ENCODE measurements at places on chromosomes 13 and 19. TPM values are rescaled to one million over a fixed set of nuclear protein-coding genes. Genes with fewer than 3 reads are reported as not detected.

GRCh38 chr19:12596927-12597548 is 13.6 kb downstream of the ZNF490 start:
- H3K36me3 ChIP-seq = peaks cover 29% of the 10 kb centered on the region
- no peak for DNase-seq
- H3K27ac ChIP-seq = no peak overlapping the region
- H3K27me3 ChIP-seq = no peaks in the 10 kb centered on the region

DNA sequence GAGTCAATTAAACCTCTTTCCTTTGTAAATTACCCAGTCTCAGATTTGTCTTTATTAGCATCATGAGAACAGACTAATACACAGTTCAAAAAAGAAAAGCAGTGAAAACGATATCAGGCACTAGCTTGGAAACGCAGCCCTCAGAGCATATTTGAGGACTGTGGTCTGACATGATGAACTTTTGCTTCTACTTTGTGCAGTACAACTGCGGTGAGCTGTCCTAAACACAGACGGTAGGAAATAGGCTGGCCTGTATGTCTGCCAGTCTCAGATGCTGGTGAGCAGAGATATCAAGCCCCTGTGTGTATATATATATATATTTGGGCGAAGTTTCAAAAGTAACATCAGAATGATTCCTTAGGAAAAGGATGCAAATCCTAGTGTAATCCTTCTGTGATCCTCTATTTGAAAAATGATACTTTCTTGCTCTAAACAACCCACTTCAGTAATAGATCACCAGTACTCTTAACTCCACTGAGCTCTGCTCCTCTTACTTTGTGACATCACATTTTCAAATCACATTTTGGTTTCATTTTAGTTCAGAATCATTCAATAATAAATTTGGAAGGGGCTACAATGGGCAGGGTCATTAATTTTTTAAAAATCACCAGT is 74.4 kb downstream of the TNFRSF19 start:
- H3K4me3 ChIP-seq = no peak overlapping the region
- H3K27me3 ChIP-seq = peaks cover 15% of the 10 kb centered on the region
- H3K36me3 ChIP-seq = no peaks in the 10 kb centered on the region

DNA sequence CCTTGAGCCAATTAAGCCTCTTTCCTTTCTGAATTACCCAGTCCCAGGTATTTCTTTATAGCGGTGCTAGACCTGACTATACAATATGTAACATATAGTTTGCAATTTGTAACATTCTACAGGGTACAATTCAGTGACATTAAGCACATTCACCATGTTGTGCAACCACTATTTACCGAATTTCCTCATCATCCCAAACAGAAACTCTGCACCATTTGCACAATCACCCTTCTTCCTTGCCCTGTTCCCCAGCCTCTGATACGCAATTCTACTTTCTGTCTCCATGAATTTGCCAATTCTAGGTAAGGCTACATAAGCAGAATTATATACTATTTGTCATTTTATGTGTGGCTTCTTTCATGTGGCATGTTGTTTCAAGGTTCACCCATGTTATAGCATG is 13.7 kb upstream of the SIGLEC10 start:
- no peak overlapping the region for H3K27ac ChIP-seq
- H3K36me3 ChIP-seq = no peaks in the 10 kb centered on the region
- DNase-seq = no peak
- H3K4me3 ChIP-seq = no peak overlapping the region
- peaks cover 10% of the 10 kb centered on the region for H3K27me3 ChIP-seq

DNA sequence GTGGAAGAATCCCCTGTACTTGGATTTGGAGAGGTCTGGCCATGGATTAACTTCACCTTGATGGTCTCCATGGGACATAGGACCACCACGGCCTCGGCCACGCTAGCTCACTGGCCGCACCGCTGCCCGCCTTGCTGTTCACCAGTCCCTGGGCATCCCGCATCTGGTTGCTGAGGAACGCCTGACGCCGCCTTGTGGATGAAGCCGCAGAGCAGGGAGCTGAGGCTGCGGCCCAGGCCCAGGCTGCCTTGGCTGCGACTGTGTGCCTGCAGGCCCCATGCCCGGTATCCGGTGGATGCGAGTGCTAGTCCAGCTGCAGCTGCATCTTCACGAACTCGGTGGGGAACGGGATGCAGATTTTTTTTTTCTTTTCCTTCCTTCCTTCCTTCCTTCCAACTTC is 1407.1 kb downstream of the UQCRFS1 start:
- H3K27ac ChIP-seq = no peak overlapping the region
- DNase-seq = no peak
- peaks cover 45% of the 10 kb centered on the region for H3K36me3 ChIP-seq
- H3K27me3 ChIP-seq = no peaks in the 10 kb centered on the region
- H3K4me3 ChIP-seq = no peak overlapping the region

DNA sequence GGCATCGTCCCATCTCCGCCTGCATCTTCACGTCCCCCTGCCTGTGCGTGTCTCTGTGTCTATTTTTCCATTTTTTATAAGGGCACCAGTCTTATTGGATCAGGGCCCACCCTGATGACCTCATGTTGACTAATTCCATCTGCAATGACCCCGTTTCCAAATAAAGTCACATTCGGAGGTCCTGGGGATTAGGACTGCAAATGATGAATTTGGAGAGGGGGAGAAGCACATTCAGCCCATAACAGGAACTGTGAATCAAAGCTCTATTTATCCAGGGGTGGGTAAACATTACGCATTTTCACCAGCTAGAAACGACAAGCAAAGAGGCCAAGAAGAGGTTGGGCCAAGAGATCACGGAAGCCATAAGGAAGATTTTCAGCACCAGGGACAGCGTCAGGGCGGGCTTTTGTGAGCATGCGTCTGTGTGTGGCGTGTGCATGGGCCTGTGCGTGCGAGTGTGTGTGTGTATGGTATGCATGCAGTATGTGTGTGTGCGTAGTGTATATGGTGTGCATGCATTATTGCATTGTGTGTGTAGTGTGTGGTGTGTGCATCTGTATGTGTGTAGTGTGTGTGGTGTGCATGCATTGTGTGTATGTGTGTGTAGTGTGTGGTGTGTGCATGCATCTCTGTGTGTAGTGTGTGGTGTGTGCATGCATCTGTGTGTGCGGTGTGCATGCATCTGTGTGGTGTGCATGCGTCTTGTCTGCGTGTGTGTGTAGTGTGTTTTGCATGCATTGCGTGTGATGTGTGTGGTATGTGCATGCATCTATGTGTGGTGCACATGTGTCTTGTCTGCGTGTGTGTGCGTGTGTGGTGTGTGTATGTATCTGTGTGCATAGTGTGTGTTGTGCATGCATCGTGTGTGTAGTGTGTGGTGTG is 19.6 kb downstream of the CELF5 start:
- H3K36me3 ChIP-seq = no peaks in the 10 kb centered on the region
- H3K4me3 ChIP-seq = no peak overlapping the region
- DNase-seq = peak; percentile 77
- H3K27ac ChIP-seq = no peak overlapping the region

GRCh38 chr13:48400850-48401291 is 12.0 kb downstream of the LPAR6 start:
- H3K4me1 ChIP-seq = peaks cover 64% of the 10 kb centered on the region
- H3K27ac ChIP-seq = peak overlapping the region; percentile 71
- H3K4me3 ChIP-seq = peak overlapping the region; percentile 44
- H3K36me3 ChIP-seq = peaks cover 45% of the 10 kb centered on the region
- DNase-seq = no peak

DNA sequence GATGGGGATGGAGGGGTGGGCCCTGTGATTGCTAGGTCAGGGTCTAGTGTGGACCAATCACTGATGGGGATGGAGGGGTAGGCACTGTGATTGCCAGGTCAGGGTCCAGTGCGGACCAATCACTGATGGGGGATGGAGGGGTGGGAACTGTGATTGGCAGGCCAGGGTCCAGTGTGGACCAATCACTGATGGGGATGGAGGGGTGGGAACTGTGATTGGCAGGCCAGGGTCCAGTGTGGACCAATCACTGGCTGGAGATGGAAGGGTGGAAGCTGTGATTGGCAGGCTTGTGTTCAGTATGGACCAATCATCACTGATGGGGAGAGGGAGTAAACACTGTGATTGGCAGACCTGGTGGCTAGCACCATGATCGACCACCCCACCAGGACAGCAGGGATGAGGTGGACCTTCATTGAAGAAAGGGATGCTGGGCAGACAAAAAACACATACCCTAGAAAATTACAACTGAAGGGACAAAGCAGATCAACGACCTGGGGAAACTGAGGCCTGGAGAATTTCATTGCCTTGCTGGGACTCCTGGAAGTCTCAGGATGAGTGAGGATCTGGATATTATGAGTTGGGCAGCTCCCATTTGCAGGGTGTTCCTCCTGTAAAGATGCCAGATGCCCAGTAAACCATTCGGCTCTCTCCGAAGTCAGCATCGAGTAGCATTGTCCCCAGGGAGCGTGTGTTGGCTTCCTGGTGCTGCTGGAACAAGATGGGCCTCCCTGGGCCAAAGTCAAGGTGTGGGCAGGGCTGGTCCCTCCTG is 15.5 kb downstream of the TMPRSS9 start:
- H3K36me3 ChIP-seq = peaks cover 1% of the 10 kb centered on the region
- peaks cover 2% of the 10 kb centered on the region for H3K27me3 ChIP-seq
- no peak for DNase-seq
- H3K4me3 ChIP-seq = no peak overlapping the region
- H3K27ac ChIP-seq = no peak overlapping the region

GRCh38 chr13:113803409-113804016 is 44.5 kb downstream of the TMEM255B start:
- H3K27ac ChIP-seq = no peak overlapping the region
- no peak for DNase-seq
- H3K4me3 ChIP-seq = no peak overlapping the region
- H3K4me1 ChIP-seq = no peaks in the 10 kb centered on the region

DNA sequence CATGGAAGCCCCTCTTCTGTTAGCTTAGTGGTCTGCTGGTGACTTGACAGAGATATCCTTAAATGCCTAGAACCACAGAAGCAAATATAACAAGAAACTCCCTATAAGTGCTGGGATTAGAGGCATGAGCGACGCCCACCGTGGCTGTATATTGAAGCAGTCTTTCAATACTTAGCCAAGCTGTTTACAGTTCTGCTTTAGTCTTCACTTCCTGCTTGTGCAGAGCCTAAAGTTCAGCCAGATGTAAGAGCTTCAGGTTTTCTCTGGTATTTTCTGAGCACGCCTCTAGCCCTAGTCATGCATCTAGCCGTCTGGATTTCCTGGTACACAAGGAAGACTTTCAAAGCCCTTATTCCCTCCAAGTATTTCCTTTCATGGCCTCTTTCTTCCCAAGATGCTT is 28.5 kb downstream of the TRPM4 start:
- peaks cover 2% of the 10 kb centered on the region for H3K36me3 ChIP-seq
- no peak overlapping the region for H3K27ac ChIP-seq
- H3K27me3 ChIP-seq = peaks cover 5% of the 10 kb centered on the region
- no peak overlapping the region for H3K4me3 ChIP-seq
- DNase-seq = no peak

- peaks cover 12% of the 10 kb centered on the region for H3K4me1 ChIP-seq
- no peak overlapping the region for H3K4me3 ChIP-seq
- H3K27ac ChIP-seq = no peak overlapping the region
- peak; percentile 4 for DNase-seq
- peaks cover 53% of the 10 kb centered on the region for H3K27me3 ChIP-seq
Measured at GRCh38 chr13:99893567-99893966, 78.0 kb downstream of the ZIC5 start.

GRCh38 chr13:112066624-112067004 is 335 bp upstream of the SOX1 start:
- peak; percentile 35 for DNase-seq
- peaks cover 26% of the 10 kb centered on the region for H3K36me3 ChIP-seq
- H3K27ac ChIP-seq = no peak overlapping the region
- H3K27me3 ChIP-seq = peaks cover 67% of the 10 kb centered on the region
- H3K4me1 ChIP-seq = no peaks in the 10 kb centered on the region

- no peak overlapping the region for H3K27ac ChIP-seq
- DNase-seq = no peak
- no peaks in the 10 kb centered on the region for H3K27me3 ChIP-seq
- no peaks in the 10 kb centered on the region for H3K4me1 ChIP-seq
Measured at GRCh38 chr13:93942016-93942415, 537.5 kb downstream of the DCT start.

- peaks cover 43% of the 10 kb centered on the region for H3K4me1 ChIP-seq
- H3K27ac ChIP-seq = no peak overlapping the region
- no peaks in the 10 kb centered on the region for H3K27me3 ChIP-seq
- peaks cover 26% of the 10 kb centered on the region for H3K36me3 ChIP-seq
- no peak for DNase-seq
Measured at GRCh38 chr13:24168392-24168750, 7.9 kb downstream of the SPATA13 start.

DNA sequence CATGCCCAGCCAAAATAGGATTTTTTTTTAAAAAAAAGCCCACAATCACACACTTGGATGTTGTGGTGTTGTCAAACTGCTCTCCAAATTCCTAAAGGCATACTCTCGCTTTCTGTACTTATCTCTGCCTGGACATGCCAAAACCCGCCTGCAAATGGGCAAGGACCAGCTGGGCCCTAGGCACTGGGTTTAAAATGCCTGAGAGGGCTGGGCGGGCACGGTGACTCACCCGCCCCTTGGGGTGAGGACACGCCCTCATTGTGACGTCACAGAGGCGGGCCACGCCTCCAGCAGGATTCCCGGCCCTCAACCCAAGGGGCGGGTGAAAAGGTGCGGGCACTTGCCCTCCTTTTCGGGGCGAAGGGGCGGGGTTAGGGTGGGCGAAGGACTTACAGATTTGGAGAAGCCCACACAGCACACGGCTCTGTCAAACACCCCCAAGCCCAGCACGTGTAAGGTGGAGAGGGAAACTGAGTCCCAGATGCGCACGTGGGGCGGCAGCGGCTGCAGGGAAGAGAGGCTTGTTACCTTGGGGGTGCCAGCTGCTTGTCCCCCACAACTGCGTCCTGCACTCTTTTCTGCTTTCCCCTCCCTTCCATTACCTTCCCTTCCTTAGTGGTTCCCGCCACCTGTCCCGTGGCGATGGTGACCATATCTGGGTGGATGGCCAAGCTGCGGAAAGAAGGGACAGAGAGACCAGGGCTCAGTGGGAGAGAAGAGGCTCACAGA is 6.6 kb downstream of the EML2 start:
- peak; percentile 43 for DNase-seq
- peaks cover 18% of the 10 kb centered on the region for H3K36me3 ChIP-seq
- no peaks in the 10 kb centered on the region for H3K27me3 ChIP-seq

DNA sequence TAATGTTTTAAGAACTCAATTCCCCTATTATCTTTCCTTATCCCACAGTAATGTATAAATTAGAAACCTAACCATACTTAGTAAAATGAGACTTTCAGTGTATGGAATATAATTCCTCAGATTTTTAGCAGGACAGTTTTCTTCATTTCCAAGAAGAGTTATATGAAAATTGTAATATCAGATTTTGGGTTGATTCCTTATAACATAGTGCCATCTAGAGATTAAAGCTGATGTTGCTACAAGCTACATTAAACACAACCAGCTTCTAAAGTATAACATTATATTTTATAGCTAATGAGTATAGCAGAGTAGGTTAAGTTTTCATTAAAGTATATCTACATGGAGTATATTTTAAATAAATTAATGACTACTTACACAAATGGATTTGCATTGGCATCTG is 99.7 kb upstream of the MIR17HG start:
- H3K4me3 ChIP-seq = no peak overlapping the region
- no peak for DNase-seq
- no peaks in the 10 kb centered on the region for H3K4me1 ChIP-seq

The PROZ gene
- not detected for total RNA-seq

The LRG1 gene
- not detected for total RNA-seq

The IGFL1 gene
- not detected for total RNA-seq

The RGL3 gene
- total RNA-seq = not detected

The KLF1 gene
- 0.21 TPM for total RNA-seq

The DNAJB1 gene
- 110 TPM for total RNA-seq

Data from activated CD8-positive, alpha-beta T cell treated with anti-CD3 and anti-CD28 coated beads, Interleukin-2, amount 10 ng/mL, durations not matched to agents 7 days and 5 days (primary cell).